HFFc6 (cell line): ENCODE measurements at places on chromosomes 6 and 20. TPM values are rescaled to one million over a fixed set of nuclear protein-coding genes. Genes with fewer than 3 reads are reported as not detected.

Gene MUCL3
- not detected in 3 replicates for total RNA-seq

Gene OR2B3
- not detected in 3 replicates for total RNA-seq

DNA sequence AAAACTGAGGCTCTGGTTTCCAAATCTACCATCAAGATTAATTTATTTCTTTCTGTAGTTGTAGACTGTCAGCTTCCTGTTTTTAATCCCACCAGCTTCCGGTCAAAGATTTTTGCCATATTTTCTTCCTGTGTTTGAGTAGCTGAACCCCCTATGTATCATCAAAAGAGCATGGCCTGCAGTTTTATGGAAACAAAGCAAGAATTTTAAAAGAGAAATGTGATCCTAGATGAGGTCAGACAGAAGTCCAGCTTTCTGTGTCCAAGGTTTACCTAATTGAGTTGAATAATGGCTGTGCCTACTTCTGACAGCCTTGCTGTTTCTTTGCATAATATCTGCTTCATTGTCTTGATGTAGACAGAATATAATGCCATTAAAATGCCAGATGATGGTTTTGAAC, 163.7 kb downstream of the CARMIL1 start:
- H3K4me1 ChIP-seq: peaks cover 19% of the 10 kb centered on the region
- H3K36me3 ChIP-seq: peaks cover 13% of the 10 kb centered on the region
- H3K27ac ChIP-seq: peak overlapping the region; percentile 52

DNA sequence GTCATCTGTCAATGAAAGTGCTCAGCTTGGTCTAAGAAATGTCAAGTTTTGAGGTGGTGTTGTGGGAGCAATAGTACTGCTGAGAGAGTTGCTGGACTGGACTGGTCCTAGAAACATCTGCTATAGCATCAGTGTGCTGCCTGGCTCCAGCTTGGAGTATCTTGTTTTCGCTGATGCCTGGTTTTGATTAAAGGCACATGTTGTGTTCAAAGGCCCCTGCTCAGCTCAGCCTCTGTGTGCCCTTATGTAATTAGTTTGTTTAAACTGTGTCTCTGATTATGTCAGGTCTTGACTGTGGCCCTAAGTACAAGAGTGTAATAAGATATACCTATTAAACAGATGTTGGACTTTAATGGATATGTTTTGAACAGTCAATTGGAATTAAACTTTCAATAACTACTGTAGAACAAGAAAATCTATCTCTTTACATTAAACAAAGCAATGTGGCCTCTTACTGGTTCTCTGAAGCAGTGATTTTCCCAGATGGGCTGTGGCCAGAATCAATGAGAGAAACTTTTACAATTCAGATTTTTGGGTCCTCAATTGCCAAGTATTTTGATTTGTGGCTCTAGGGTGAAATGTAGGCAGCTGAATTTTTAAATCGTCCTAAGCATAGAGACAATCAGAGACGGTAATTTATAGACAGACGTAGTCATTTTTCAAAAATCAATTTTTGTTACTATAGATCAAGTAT, 668.2 kb downstream of the DHX35 start:
- H3K4me3 ChIP-seq: no peak overlapping the region
- H3K36me3 ChIP-seq: no peaks in the 10 kb centered on the region
- DNase-seq: no peak
- H3K27ac ChIP-seq: no peak overlapping the region
- no peaks in the 10 kb centered on the region for H3K4me1 ChIP-seq

DNA sequence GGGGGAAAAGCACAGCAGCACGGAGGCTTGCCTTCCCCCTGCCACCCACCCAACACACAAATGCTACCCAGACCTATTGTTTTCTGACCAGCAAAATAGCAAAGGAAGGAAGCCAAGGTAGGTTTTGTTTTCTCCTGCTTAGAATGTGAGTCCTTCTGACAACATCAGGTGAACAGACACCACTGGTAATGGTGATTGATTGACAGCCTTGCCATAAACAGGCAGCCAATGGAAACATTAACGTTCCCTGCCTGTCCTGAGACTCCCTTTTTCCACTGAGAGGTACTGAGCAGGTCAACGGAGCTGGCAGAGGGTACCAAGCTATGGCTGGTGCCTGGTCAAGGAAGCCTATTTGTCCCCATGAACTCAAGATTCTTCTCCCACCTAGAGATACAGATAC, 234.4 kb downstream of the ADGB start:
- no peaks in the 10 kb centered on the region for H3K4me1 ChIP-seq
- H3K27ac ChIP-seq: no peak overlapping the region
- no peak overlapping the region for H3K4me3 ChIP-seq
- no peaks in the 10 kb centered on the region for H3K36me3 ChIP-seq
- DNase-seq: no peak
- no peaks in the 10 kb centered on the region for H3K27me3 ChIP-seq
